ENCODE measurements at places on chromosomes 7 and 10.
A peak's percentile ranks its signal among the peaks of the same experiment; 100 is the strongest.

GRCh38 chr10:84076540-84077195, 62.6 kb upstream of the GHITM start:
- no peak for DNase-seq

DNA sequence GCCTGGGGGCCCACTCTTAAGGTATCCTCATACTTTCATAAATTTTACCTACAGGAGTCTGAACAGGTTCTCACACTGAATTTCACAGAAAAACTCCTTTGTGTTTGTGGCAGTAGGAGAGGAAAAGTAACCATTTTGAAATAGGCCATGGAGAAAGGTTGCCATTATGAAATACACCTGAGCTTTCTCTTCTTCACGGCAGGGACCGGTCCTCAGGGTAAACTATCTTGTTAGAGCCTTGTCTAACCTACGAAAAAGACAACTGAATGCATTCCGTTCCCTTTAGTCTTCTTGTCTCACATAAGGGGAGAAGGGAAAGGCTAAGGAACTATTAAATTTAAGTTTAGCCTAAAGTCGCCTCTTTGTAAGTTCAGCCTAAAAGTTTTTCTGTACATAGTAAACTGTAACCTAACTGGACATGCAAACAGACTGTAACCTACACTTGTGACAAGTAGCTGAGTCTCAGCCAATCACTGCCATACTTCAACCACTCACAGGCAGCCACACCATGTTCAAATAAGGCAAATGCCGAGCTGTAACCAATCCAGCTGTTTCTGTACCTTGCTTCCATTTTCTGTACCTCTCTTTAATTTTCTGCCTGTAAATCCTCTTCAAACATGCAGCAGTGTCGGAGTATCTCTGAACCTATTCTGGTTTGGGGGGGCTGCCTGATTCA, 14.2 kb upstream of the RNF32 start:
- no peak for DNase-seq

- DNase-seq: no peak
Measured at GRCh38 chr10:104640339-104641186, 527 bp upstream of the SORCS3 start.

GRCh38 chr7:155863721-155864151, 51.5 kb upstream of the SHH start:
- peak; percentile 54 for DNase-seq

- no peak for DNase-seq
Measured at GRCh38 chr7:138358850-138359341, 101.2 kb upstream of the TRIM24 start.

DNA sequence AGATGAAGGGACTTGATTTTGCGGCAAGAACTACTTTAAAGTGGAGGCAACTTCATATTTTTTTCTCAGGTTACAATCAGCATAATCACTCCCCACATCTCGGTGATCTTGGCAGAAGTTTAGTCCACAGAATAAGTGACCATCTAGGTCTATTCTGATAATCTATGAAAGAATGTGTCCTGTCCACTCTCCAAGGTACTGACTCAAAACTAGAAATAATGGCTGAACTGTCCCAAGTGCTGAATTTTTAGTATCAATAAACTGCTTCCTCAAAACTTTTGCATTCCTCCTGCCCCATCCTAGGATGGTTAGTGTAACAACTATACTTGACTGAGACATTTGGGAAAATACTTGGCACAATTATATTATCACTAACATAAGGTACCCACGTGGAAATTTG, 10.9 kb upstream of the CHRM2 start:
- DNase-seq: no peak

GRCh38 chr7:32539919-32540531, 44.7 kb downstream of the AVL9 start:
- DNase-seq: no peak

- no peak for DNase-seq
Measured at GRCh38 chr10:14016931-14017333, 313.8 kb downstream of the FRMD4A start.

GRCh38 chr10:49709934-49710333, 30.5 kb downstream of the C10orf53 start:
- no peak for DNase-seq

GRCh38 chr7:87837597-87837996, 38.6 kb downstream of the SLC25A40 start:
- DNase-seq: no peak

- no peak for DNase-seq
Measured at GRCh38 chr10:78211561-78212051, 177.9 kb downstream of the RPS24 start.

DNA sequence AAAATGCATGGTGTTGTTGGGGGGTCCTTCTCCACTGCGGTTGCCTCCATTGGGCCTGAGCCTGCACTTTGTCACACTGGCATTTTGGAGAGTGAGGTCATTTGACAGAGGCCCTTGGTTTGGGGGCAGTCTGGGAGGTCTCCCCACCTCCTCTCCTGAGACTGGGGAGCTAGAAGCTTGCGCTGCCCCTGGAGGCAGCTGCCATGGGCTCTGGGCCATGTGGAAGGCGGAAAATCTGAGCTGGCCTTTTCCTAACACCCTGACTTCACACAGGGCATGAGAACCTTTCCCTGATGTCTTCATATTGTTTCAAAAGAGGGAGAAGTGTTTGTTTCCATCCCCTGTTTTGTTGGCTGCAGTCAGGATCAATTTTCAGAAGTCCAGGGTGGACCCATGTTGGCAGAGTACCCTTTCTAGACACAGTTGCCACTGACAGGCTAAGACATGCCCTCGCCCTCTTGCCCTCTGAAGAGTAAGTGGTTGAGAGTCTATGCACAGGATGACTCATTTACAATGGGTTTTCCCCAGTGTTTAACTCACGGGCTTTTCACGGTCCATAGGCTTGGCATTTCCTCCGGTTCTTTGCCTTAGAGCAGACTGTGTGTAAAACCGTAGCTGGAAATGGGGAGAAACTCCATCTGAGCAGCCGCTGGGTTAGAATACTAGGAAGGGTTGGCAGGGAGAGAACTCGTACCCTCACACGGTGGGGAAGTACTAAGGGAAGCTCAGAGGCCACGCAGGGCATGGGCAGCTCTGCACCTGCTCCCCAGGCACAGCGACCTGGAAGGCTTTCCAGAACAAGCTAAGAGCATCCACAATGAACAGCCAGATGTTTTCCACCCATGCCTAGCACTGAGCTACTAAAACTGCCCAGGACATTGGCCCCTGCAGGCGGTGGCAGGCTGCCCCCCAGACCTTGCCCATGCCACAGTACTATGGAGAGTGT, 655.0 kb downstream of the SDK1 start:
- no peak for DNase-seq

DNA sequence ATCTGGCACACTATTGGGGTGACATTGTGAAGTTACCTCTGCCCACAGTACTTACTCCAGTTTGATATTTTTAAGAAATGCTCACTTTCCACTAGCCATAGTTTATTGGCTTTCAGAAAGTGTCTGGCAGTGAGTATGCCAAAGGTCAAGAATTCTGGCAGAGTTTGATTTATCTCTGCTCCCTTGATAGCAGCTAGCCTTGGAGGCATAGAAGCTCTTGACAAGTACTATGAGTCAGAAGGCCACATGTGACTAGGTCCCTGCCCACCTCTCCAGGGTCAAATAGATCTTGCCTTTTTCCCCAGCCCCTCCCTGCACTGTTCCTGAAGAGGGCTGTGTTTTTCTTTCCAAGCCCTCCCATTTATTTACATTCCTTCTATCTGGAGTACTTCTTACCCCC, 202.2 kb downstream of the AUTS2 start:
- DNase-seq: no peak

DNA sequence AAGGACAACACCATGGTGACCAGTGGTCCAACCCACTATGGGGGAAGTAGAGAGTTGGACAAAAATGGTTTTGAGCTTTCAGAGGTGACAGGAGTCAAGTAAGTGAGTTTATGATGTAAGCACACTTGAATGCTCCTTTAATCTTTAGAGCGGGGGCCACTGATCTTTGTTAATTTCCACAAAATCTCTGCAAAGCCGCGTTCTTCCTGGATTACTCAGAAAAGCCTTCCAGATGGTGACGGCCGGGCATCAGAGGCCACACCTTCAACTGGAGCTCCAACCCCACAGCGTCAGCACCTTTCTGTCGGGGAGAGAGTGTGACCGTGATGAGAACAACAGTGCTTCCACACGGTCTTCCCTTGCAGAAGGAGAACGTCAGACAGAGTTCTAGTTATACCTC, 35.2 kb upstream of the KLF6 start:
- no peak for DNase-seq

DNA sequence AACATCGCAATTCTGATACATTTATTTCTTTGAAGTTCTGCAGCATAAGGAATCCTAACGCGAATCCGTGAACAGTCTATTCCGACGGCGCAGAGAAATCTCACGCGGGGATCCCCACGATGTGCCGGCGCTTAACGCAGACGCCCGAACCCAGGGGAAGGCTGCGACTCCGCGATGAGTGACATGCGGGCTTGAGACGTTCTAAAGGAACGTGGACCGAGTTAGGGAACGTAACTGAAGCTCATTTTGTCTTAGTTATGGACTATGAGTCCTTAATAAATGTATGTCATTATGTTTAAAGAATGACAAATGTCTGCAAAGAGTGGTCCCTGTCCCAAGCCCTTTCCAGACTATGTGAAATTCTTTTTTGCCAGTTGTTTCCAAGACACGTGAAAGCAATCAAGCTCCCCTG, 995 bp upstream of the PARD3 start:
- DNase-seq: no peak

DNA sequence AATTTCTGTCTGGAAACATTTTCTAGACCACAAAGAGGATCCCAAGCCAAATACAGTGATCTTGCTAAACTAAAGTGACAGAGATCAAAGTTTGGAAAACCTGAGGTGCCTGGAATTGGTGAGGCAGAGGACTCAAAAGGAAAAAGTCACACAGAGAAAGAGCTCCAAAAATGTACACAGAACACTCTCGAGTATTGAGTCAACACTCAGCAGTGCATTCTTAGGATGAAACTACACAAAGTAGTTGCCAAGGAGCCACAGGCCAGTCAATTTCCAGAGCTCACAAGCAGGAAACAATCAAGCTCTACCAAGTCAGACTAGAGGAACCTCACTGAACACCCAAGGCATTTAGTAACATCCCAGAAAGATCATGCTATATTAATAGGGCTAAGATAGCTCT, 61.3 kb downstream of the MICU1 start:
- DNase-seq: no peak

Data from left forelimb (tissue), 1 donor.